ENCODE measurements at places on chromosomes 4 and X. TPM values are rescaled to one million over a fixed set of nuclear protein-coding genes. Genes with fewer than 3 reads are reported as not detected.

The CYBB gene
- not detected for polyA plus RNA-seq

GRCh38 chr4:72326692-72327632, 242.1 kb downstream of the ADAMTS3 start:
- DNase-seq: peak; percentile 21

- no peak for DNase-seq
Observed at GRCh38 chr4:100100985-100101384, 89.3 kb downstream of the DDIT4L start.

DNA sequence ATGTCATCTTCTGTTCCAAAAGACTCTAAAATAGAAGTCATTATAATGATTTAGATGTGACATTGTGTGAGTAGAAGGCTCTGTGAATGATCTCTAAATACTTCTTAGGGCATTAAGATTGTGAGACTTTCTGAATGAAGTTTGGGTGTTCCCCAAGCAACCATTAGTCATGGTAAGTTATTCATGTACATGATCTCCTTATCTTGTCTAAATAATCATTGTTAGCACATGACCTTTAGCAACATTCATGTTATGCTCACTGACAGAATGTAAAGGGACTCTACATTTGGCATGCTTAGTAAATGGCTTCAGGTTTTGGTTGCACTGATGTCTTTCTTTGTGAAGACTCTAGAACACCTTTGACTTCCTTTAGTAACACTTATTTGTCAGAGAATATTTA, 140.8 kb upstream of the AGA start:
- no peak for DNase-seq

- DNase-seq: no peak
Observed at GRCh38 chr4:6692806-6693205, 872 bp upstream of the S100P start.

DNA sequence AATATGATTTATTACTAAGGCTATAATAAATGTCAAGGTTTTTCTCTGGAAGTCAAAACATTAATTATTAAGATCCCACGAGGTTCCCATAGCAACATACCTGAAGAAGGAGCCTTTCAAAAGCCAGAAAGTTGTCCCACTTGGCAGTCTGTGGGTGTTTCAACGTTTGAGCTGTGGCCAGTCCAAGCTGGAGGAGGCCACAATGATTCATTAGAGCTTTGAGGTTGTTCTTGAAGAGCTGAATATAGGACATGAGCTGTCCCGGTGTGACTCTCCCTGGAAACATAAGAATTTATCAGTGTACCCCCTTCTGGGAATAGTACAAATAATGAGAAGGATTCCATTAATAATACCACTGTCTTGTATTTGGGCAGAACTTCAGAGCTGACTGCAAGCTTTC, 92.1 kb downstream of the SCFD2 start:
- no peak for DNase-seq

DNA sequence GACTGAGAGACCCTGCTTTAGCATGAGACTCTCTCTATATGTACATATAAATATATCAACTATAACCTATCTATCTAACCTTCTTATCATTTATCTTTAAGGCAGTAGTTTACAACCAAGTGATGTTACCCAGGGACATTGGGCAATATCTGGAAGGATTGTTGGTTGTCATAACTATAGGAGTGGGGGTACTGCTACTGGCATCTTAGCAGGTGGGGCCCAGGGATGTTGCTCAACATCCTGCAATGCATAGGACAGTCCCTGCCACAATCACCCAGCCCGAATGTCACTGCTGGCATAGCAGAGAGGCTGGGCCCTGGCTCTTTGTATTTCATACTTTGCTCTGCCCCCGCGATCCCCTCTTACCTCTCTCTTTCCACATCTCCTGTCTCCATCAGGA, 397.7 kb downstream of the IL15 start:
- DNase-seq: no peak
